ENCODE measurements at places on chromosomes 2 and 18.

- no peak for DNase-seq
These were observed 135.2 kb upstream of the RBMS1 start for GRCh38 chr2:160628811-160629210.

GRCh38 chr2:46175419-46175818 lies 121.8 kb upstream of the EPAS1 start:
- no peak for DNase-seq

DNA sequence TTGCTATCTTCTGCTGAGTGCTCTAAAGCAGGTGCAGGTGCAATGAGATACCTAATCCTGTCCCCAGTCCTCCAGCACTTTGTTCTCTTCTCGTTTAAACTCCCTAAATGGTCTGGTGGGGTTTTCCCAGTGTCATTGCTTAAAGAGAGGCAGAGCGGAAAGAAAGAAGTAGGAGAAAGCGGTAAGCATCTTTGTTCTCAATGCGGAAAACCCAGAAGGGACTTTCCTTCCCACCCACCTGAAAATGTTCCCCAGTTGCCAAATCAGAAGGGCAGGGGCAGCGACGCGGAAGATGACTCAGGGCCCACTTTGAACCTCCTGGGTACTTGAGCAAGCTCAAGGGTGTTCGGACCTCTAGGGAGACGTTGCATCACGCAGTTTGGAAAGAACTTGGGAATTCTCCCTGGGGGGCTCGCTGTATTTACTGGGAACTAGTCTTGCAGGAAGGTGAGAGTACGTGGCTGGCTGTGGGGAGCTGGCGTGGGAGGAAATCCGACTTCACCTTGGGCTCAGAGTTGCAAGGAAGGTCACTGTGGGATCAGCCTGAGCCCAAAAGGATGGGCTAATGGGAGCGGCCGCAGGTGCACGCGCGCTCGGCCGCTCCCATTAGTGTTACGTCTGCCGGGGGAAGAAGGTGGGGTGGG lies 589 bp upstream of the SGPP2 start:
- DNase-seq: no peak

GRCh38 chr2:24456599-24457556 lies 34.2 kb upstream of the NCOA1 start:
- peak; percentile 41 for DNase-seq

GRCh38 chr18:39259736-39260135 lies 1694.1 kb upstream of the CELF4 start:
- no peak for DNase-seq

DNA sequence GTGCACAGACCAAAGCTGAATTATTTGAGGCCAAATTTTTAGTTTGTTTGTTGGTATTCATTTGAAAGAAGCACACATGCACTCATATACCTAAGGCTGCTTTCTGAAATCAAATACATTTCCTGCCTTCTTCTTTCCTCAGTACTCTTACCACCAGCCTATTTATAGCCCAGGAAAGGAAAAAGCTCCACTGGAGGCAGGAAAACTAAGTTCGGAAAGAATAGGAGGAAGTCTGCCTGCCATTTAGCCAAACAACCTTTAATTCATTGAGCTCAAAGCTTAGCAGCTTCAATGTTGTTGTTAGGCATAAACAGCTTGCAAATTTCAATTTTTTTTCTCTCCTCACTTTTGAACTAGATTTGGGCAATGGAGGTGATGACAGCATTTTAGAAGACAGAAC lies 40.4 kb upstream of the RASGRP3 start:
- no peak for DNase-seq

- no peak for DNase-seq
These were observed 87.4 kb downstream of the RNF144A start for GRCh38 chr2:7004636-7005035.

GRCh38 chr2:95071856-95072255 lies 46.3 kb downstream of the MAL start:
- no peak for DNase-seq

DNA sequence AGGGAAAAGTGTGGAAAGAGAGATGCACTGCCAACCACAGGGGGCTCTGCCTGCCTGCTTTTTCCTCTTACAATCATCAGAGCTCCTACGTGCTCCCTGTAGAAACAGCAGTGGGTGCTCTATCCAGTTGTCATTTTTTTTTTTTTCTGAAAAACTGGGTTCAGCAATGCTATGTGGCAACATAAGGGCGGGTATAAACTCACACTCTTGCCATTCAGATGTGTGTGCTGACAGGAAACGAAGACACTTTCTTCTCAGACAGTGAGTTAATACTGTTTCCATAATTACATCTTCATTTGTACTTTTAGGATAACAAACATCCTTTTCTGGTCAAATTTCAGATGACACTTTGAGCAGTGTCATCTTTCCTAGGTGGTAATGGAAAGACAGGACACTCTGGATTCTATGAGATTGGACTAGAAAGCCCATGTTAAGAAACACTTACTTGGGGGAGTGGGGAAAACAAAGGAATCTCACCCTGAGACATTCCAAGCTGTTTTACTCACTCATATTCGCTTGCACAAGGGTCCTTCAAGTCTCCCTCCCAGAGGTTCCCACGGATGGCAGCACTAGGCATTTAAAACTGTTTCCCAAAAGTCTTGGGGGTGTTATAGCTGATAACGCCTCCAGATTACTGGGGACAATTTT lies 41.3 kb downstream of the CCDC93 start:
- DNase-seq: no peak

DNA sequence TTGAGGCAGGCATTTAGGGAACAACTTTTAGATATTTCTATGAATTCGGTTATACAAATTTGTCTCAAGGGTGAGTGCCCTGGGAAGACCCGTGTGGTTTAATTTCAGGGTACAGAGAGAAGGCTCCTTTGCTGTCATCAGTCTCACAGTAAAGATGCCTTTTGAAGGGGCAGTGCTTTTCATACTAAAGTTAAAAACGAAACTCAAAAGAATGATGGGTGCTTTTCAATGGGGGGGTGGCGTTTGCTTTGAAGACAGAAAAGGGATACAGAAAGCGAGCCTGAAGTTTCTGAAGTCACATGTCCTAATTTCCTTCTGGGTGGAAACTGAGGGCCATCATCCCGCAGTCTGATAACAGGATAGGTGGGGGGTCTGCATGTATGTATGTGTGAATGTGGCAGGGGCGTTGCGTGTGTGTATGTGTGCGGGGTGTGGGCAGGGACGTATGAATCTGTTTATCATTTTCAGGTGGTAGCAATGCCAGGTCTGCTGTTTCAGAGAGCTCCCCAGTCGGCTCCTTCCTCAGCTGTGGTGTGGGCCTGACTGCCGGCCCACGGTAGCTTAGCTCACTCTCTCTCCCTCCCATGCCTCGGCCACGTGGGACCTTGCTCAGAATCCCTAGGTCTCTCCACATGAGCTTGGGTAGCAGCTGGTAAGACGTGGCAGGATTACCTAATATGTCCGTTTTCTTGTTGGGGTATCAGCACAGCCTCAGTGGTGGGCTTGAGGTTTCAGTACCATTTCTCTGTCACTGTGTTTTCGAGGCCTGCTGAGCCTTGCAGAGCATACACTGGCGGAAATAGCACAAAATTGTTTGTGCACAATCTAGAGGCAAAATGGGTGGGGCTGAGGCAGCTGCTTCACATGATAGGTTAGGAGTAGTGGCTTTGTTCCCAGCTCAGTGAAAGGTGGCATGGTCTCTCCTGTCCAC lies 32.7 kb downstream of the ARHGAP25 start:
- DNase-seq: no peak

- DNase-seq: no peak
These were observed 40.8 kb downstream of the PAPOLG start for GRCh38 chr2:60796573-60797509.

DNA sequence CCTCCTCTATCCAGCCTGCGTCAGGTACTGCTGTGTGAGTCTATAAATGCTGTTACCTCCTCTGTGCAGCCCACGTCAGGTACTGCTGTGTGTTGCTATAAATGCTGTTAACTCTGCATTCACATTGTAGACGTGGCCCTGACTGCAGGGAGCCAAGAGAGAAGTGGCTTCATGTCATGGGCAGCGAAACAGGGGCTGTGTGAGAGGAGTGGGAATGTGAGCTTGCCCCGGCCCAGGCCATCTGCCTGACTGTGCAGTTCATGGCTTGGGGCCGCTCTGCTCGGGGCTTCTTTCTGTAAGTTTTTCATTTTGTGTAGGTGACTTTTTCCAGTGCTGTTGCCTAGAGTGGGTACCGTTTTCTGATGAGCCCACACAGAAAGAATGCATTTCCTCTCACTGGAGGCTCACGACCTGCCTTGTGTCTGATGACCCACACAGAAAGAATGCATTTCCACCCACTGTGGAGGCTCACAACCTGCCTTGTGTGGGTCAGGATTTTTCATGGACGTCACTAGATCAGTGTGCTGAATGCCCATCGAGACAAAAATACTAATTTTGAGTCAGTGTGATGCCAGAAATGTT lies 104.5 kb downstream of the SNTG2 start:
- no peak for DNase-seq

GRCh38 chr18:49572611-49573345 lies 10.9 kb downstream of the LIPG start:
- DNase-seq: no peak

GRCh38 chr2:174588463-174588862 lies 9.1 kb downstream of the WIPF1 start:
- no peak for DNase-seq

DNA sequence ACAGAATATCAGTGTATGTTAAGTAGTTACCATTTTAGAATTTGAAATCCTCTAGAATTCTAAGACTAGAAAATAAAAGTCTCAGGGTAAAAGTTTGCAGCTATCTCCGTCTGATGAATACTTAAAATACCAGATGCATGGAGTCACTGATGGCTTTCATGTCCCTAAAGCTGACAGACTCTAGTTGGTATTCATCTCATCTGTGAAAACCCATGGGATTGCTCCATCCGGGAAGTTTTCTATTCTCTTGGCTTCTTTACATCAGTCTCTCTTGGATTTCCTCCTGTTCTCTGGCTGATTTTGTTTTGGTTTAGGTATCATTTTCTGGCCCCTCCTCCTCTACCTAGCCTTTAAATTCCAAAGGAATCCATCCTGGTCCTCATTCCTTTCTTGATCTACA lies 465.6 kb upstream of the POU3F3 start:
- DNase-seq: no peak

- no peak for DNase-seq
These were observed 1.7 kb downstream of the ECEL1 start for GRCh38 chr2:232485757-232486557.

- no peak for DNase-seq
These were observed 51.0 kb upstream of the EML4 start for GRCh38 chr2:42117923-42118753.

- DNase-seq: no peak
These were observed 100.2 kb downstream of the ANKRD44 start for GRCh38 chr2:197210430-197210829.

- no peak for DNase-seq
These were observed 213.4 kb downstream of the DCC start for GRCh38 chr18:52553441-52553840.

- no peak for DNase-seq
These were observed 5.1 kb upstream of the DYTN start for GRCh38 chr2:206723288-206723687.

DNA sequence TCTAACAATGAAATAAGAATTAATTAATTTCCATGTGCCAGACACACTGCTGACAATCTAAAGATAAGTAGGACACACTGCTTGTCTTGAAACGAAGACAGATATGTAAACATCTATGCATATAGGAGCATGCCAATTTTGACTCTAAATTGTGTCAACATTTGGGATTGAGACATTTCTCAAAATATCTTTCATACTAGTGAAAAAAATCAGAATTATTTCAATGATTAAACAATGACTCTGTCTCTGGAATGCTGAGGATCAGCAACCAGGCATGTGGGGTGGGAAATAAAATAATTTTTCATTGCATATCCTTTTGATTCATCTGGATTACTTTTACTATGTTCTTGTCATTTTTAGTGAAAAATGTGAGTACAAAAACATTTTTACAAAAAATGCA lies 262.6 kb upstream of the SYT4 start:
- no peak for DNase-seq

DNA sequence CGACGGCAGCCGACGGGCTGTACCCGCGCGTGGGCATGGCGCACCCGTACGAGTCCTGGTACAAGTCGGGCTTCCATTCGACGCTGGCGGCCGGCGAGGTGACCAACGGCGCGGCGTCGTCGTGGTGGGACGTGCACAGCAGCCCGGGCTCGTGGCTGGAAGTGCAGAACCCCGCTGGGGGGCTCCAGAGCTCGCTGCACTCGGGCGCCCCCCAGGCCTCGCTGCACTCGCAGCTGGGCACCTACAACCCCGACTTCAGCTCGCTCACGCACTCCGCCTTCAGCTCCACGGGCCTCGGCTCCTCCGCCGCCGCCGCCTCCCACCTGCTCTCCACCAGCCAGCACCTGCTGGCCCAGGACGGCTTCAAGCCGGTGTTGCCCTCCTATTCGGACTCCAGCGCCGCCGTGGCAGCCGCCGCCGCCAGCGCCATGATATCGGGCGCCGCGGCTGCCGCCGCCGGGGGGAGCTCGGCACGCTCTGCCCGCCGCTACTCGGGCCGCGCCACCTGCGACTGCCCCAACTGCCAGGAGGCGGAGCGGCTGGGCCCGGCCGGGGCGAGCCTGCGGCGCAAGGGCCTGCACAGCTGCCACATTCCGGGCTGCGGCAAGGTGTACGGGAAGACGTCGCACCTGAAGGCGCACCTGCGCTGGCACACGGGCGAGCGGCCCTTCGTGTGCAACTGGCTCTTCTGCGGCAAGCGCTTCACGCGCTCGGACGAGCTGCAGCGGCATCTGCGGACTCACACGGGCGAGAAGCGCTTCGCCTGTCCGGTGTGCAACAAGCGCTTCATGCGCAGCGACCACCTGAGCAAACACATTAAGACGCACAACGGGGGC lies 2.0 kb downstream of the SP9 start:
- DNase-seq: peak; percentile 74

DNA sequence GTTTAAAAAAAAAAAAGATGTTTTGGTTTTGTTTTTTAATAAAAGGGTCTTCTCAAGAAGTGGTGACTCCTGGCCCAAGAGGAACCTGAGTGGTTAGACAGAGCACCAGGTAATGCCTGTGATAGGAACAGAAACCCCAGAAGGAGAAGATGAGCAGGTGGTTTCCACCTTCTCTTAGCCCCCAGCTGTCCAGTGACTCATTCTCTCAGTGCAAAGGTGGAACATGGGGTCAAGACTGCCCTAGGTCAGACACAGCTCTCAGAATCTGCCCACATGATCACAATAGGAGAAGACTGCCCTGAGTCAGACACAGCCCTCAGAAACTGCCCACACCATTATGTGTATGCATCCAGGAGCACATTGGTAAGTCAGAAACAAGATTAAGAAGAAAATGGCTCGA lies 61.8 kb downstream of the TBC1D8 start:
- no peak for DNase-seq

DNA sequence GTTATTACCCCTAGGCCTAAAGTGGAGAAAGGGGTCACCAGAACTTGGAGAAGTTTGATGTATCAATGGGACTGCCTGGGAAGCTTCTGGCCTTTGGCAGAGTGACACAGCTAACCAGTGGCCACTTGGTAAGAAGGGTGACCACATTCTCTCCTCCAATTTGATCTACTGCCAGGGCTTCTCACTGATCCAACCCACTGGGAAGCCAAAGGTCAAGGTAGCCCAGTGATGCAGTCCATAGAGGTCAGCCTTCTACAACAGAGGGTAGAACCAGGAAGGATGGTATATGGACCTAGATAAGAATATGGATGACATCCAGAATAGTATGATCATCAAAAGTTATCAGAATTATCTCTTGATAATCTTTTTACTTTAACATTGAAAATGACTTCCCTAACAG lies 493.6 kb downstream of the NYAP2 start:
- no peak for DNase-seq

- no peak for DNase-seq
These were observed 148.0 kb downstream of the ASB1 start for GRCh38 chr2:238574490-238575271.

GRCh38 chr2:238160206-238161129 lies 1.7 kb downstream of the ERFE start:
- no peak for DNase-seq

Data from pancreas (tissue), 10 donors.